ENCODE measurements at places on chromosomes 1 and 21. TPM values are rescaled to one million over a fixed set of nuclear protein-coding genes. Genes with fewer than 3 reads are reported as not detected.
A peak's percentile ranks its signal among the peaks of the same experiment; 100 is the strongest.

Gene TCEA3
- total RNA-seq: 3.0 TPM

Gene LGR6
- not detected for total RNA-seq

Gene KCNE1
- total RNA-seq: 0.90 TPM

Gene PLPPR5
- total RNA-seq: under 0.01 TPM

Gene TNNI3K
- total RNA-seq: 0.90 TPM

Gene HTR6
- total RNA-seq: not detected

Gene AK5
- 54.7 TPM for total RNA-seq

Gene PROK1
- total RNA-seq: not detected

Gene FAAH
- not detected for total RNA-seq

Gene DNAI4
- 1.7 TPM for total RNA-seq

Gene FAM72C
- 0.83 TPM for total RNA-seq

DNA sequence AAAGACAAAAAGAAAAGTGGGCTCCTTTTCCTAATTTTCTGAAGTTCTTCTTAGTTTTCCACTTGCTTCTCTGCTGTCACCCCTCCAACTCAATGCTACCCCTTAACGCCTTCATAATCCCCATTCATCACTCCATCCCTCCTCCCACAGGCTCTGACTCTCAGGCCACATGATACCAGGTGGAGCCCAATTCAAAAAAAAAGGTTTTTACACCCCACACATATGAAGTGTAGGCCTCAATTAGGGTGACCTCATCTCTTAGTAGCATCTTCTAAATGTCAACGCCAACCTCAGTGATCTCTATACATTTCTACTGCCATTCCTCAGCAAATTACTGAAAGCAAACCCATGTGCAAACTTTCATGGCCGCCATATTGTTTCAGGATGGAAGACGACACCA, 6.4 kb downstream of the SSBP3 start:
- DNase-seq: no peak

DNA sequence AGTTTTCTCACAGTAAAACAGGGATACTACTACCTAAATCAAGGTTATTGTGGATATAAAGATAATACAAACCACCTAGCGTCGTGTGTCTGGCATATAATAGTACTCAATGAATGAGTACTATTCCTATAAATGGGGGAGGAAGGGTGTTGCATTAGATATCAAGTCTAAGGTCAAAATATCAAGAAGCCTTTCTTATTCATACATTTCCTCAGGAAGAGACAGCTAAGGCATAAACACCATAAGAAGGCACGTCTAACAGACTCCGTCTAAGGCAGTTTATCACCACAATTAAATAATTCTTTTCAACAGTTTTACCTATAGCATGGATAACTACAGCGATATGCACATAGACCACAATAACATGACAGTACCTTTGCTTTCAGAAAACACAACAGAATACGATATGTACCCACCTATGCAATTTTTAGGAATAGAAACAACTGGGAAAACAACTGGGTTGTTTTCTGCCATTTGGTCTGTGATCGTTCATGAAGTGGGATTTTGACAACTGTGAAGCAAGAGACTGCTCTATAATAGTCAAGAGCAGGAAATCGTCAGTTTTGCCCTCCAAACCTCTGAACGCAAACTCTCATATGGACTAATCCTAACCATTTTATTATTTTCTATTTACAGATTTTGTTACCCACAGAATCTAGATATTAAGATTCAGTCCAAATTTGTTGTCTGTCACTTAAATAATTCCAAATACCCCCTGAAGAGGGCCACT, 53.1 kb downstream of the HNRNPR start:
- DNase-seq: no peak

DNA sequence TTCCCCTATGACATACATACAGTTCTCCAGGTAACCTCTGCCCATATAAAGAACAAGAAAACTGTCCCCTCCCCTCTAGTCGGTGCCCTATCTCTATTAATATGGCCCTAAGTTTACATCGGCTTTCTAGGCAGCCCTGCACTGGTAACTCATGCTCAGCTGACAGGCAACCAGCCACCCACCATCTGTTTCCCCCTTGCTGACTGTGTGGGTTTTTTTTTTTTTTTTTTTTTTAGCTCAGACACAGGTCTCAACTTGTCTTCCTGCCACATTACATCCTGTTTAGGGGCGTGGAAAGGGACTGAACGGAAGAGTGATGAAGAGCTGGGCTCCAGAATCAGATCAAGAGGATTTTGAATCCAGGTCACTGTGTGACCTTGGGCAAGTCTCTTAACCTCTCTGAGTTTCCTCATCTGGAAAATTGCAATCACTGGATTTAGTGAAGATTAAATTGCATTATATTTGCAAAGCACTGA, 14.0 kb downstream of the LAPTM5 start:
- DNase-seq: no peak

DNA sequence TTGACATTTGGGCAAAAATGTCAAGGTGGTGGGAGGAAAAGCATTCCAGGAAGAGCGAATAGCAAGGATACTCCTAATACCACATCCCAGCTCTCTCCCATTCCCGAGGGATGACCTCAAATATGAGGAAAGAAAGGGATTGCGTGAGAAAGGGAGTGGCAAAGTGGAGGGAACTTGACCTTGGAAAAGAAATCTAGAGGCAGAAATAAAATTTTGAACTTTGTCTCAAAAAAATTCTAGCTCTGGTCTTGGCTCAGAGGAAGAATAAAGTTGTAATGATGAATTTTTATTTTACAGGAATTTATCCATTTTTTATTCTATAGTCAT, 127.8 kb downstream of the TBX19 start:
- no peak for DNase-seq

- no peak for DNase-seq
Observed at GRCh38 chr1:53562981-53563379, 103.8 kb downstream of the DMRTB1 start.

- DNase-seq: no peak
Observed at GRCh38 chr1:92859400-92860039, 27.7 kb downstream of the RPL5 start.

- no peak for DNase-seq
Observed at GRCh38 chr21:35473496-35473895, 424.4 kb upstream of the RUNX1 start.

- DNase-seq: no peak
Observed at GRCh38 chr21:44510508-44511218, 29.3 kb downstream of the KRTAP10-1 start.

- DNase-seq: no peak
Observed at GRCh38 chr1:86272083-86272482, 115.5 kb upstream of the COL24A1 start.

DNA sequence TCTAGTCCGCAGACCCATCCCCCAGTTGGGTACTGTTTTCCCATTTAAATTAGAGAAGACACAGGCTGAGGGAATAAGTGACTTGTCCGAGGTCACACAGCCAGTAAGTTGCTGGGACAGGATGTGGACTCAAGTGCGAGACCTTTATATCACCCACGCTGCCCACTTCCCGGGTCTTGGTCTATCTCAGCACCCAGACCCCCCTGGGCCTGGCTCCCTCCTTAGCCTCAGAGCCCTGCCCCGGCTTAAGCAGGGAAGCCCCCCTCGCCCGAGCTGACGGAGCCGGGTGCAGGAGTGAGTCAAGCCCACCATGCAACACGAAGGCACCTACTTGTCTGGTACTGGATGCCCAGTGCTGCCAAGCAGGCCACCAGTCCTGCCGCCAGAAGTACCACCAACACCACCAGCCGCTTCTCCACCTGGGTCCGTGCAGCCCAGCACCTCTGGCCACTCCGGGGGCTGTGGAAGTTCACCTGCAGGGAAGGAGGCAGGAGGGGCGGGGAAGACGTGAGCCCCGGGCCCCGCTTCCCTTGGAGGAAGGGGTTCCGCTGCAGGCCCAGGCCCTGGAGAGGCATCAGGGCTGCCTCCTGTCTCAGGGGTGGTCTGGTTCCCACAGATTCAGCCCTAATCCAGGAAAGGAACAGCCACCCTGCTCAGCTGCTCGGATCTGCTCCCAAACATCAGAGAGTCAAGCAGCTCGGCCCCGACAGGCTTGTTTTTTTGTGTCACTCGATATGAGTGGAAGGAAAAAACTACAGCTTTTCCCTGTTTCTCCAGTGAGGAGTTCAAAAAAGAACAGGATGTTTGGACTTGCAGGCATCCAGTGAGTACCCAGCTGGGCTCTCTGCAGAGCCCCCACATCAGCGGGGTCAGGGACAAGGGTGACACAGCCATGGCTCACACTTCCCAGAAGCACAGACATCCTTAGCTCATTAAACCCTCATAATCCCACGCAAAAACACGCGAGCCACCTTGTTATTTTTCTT, 11.1 kb downstream of the ECE1 start:
- peak; percentile 65 for DNase-seq

DNA sequence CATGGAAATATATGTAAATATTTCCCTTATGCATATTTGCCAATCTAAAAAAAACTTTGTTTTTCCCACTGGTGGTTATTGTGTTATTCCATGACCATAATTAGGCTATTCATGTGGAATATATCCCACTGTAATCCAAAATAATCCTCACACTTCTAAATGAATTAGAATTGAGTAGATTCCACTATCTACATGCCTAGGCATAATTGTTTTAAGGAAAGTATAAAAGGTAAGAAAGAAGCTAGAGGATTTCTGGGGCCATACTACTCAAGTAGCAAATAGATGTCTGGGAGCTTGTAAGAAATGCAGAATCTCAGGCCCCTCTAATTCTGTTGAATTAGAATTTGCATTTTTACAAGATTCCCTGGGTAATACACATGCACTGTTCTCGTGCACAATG, 83.5 kb upstream of the RRP15 start:
- no peak for DNase-seq

DNA sequence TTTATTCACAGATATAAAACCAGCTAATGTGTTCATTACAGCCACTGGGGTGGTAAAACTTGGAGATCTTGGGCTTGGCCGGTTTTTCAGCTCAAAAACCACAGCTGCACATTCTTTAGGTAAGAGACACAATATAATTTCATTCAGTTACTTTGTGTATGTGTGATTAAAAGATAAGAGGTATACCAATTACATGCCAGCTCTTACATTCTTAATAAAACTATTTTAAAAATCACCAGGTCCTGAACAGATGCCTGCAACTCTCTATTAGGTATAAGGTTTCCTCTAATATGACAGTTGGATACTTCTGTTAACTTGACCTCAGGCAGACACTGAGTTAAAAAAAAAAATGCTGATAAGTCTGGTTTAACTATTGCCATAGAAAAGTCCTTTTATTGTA, 122.1 kb downstream of the NEK7 start:
- no peak for DNase-seq

DNA sequence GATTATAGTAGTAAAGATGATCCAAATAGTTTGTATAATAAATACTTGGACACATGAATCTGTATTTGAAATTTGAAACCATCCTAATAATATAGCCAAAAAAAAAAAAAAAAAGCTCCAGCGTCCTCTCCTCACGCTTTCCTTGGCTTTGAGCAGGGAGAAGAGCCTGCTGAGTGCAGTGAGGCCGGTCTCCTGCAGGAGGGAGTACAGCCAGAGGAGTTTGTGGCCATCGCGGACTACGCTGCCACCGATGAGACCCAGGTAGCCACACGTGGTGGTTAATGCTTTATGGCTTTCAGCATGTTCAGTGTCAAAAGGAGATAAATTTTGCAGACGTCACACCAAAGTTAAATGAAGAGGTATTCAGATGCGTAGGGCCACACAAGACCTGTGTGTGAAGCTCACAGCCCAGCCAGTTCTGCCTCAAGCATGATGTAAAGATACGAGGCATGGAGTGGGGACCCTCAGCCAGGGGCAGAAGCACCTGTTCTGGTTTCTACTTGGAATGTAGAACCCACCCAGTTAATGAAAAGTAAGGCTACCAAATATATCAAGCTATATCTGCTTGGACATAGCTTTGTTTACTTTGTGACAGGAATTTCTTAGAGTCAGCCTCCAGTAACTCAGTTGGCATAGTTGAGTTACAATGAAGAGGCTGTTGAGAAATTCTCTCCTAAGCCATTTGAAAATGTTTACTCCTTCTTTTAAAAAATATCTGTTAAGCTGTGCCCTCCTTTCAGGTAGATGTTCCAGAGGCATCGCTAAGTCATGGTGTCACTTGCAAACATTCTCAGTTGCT, 8.1 kb downstream of the PRMT2 start:
- DNase-seq: no peak

- DNase-seq: no peak
Observed at GRCh38 chr1:53662951-53663350, 76.0 kb downstream of the GLIS1 start.

DNA sequence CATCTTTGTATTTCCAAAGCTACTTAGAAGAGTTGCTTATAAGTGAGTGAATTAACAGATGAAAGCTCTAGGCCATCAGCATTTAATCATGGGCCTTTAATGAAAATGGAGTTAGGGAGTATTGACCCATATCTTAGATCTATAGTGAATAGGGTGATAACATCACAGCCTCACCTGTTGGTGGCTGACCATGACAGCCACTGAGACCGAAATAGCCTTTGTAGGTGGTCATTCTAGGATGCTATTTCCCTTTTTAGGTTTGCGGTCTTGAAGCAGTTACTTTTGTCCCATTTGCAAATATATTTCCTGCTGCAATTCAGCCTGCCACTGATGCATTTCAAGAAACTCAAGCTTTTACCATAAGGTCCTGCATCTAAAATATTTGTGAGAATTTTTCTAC, 410.1 kb upstream of the LYPLAL1 start:
- DNase-seq: no peak

- no peak for DNase-seq
Observed at GRCh38 chr1:80214888-80215540, 1208.5 kb upstream of the ADGRL4 start.

DNA sequence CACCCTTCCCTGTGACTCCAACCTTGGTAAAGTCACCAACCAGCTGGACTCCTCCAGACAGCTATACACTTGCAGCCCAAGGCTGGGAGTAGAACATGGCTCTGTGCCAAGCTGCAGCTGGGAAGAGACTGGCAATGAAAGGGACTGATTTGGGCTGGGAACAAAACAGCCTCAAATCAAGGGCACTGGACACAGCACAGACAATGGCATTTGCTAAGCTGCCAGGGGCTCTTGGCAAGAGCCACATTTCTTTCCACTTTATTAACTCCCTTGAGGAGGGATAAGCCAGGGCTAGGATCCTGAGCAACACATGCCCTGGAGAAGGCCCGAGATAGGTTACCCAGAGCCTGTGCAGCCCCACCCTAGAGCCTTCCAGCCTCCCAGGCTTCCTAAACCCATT, 12.0 kb downstream of the SYT11 start:
- DNase-seq: peak; percentile 31

DNA sequence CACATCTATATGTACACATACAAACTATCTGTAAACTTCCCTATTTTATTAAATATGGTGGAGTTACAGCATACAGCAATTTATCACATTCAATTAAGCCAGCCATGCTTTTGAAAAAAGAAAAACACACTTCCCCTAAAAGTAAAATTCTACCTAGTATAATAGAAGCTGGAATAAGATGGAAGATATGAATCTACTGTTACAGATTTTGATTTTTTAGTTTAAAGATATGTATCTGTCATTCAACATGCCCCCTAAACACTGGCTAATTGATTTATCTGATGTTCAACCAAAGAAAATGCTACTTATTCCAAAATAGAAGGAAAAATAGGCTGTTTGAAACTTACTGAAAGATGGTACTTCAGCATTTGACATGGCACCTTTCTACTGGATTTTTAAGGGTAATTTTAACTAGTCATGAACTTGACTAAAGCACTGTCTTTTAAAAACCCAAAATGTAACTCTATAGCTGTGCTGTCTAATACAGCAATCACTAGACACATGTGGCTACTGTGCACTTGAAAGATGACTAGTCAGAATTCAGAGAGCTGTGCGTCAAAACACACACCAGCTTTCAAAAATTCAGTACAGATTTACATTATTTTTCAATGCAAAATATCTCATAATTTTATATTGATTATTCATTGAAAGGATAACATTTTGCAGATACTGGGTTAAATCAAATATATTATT, 25.0 kb downstream of the NRIP1 start:
- no peak for DNase-seq

- no peak for DNase-seq
Observed at GRCh38 chr1:94231746-94232145, 5.6 kb downstream of the ARHGAP29 start.

GRCh38 chr1:15410223-15410883, 665 bp downstream of the EFHD2 start:
- no peak for DNase-seq
